ENCODE measurements at places on chromosomes 7 and 10.

DNA sequence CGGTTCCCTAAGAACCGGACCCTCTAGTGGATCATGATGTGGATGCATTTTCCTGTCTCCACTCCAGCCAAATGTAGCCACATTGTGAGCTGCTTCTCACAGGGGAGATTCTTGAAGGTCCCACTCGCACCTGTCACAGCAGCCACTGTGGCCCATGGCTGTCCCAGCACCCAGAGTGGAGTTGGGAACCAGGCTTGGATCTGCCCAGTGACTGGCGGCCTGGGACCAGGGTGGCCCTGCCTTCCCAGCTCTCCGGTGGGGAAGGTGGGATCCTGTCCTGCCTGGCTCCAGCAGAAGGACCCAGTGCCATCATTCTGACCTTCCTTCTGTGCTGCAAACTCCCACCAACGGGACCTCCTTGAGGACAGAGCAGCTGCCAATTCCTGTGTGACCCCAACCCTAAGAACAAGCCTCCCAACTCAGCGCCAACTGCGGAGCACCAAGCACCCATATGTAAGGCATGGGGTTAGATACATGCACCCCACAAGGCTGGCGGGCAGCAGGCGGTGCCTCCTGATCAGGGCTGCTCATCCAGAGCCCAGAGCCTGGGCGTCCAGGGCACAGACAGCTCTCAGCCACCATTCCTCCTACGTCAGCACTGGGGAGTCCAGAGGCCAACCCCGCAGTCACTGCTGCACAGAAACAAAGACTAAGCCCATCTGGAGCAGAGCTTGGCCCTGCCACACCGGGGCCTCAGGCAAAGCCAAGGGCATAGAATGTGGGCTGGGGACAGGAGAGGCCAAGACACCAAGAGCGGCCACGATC lies 28.8 kb downstream of the EBF3 start:
- no peak for DNase-seq

GRCh38 chr10:122561212-122561611 lies 658 bp downstream of the DMBT1 start:
- no peak for DNase-seq

GRCh38 chr7:44461387-44461786 lies 29.1 kb downstream of the NUDCD3 start:
- no peak for DNase-seq

GRCh38 chr10:100535715-100536353 lies at the start of gene HIF1AN:
TSS of gene HIF1AN (plus strand) at chr10:100535943. CDS start at chr10:100535959, 16 bp downstream.
- DNase-seq: peak; percentile 80

DNA sequence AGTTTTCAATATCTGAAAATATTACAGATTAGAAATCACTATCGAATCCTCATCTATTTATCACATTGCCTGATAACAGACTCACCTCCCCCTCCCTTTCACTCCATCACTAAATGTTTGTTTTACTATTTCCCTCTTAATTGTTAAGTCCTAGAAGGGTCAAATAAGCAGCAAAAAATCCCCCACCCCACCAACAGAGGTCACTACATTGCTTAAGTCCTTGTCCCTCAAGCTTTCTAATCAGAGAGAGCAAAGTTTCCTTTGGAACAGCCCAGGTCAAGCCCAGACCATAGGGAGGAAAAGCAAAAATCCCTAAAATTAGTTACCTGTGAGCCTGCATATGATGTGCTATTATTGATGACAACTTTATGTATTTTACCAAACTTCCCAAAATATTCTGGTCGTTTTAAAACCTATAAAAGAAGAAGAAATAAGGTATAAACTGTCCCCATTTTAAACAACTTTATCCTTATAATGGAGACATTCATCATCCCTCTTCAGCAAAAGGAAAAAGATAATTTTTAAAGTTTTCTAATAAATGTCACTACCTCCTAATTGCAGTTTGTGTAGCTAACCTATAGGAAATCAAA lies 95.0 kb downstream of the CNOT4 start:
- DNase-seq: no peak

GRCh38 chr7:151900986-151901621 lies 24.2 kb upstream of the PRKAG2 start:
- no peak for DNase-seq

GRCh38 chr7:77327932-77328628 lies 88.1 kb downstream of the GSAP start:
- no peak for DNase-seq

Measured in mesothelial cell of epicardium (in vitro differentiated cells).